ENCODE measurements at places on chromosomes 2 and 18.

GRCh38 chr2:237122214-237122666 lies 36.6 kb downstream of the COPS8 start:
- no peak for DNase-seq

GRCh38 chr2:241804326-241805229 lies 4.4 kb upstream of the NEU4 start:
- DNase-seq = no peak

GRCh38 chr2:241507430-241508239 lies 749 bp downstream of the STK25 start:
- no peak for DNase-seq

- no peak for DNase-seq
Measured at GRCh38 chr2:96203130-96204028, 5.2 kb downstream of the STARD7 start.

DNA sequence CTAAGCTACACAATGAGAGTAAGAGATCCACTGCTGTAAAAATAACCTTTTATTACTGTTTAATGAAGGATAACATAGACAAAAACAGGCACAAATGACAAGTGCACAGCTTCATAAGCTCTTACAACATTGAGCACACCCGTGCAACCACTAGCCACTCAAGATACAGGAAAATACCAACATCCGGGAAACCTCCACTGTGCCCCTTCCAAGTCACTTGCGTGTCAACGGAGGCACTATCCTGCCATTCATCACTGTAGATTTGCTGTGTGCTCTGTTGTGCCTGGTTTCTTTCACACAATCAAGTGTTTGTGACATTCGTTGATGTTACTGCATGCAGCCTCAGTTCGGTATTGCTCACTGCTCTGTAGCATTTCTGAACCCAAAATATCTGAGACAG lies 292.9 kb upstream of the MYT1L start:
- DNase-seq = no peak

GRCh38 chr2:26325851-26326250 lies 20.1 kb upstream of the SELENOI start:
- DNase-seq = no peak

- DNase-seq = no peak
Measured at GRCh38 chr2:100924122-100924519, 78.0 kb upstream of the RPL31 start.

DNA sequence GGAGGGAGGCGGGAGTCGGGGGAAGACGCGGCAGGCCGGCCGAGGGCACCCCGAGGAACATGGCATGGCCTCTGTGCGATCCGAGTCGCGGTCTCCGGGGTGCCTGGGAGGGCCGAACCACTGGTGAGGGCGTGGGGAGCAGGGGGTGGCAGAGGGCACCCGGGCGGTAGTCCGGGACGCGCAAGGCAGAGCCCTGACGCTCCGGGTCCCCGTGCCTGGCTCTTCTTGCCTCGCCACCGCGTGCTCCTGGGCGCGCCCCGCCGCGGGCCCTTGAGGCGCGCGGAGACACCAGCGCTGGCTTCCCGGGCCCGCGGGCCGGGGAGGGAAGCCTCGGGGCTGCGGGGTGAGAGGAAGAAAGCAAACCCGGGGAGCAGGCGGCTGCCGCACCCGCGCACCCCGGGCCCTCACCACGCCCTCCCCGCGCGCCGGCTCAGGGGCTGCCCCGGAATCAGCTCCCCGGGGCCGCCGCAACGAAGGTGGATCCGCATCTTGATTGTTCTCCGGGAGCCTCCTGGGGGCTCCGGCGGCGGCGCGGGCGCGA lies 4.3 kb downstream of the SOX11 start:
- no peak for DNase-seq

- DNase-seq = no peak
Measured at GRCh38 chr2:110678457-110679336, 834 bp upstream of the BUB1 start.

GRCh38 chr2:169771021-169771420 lies 27.6 kb upstream of the SSB start:
- no peak for DNase-seq

GRCh38 chr2:69253611-69254301 lies 133.3 kb downstream of the GFPT1 start:
- no peak for DNase-seq

GRCh38 chr2:48319863-48320262 lies 210.1 kb upstream of the STON1 start:
- DNase-seq = no peak

DNA sequence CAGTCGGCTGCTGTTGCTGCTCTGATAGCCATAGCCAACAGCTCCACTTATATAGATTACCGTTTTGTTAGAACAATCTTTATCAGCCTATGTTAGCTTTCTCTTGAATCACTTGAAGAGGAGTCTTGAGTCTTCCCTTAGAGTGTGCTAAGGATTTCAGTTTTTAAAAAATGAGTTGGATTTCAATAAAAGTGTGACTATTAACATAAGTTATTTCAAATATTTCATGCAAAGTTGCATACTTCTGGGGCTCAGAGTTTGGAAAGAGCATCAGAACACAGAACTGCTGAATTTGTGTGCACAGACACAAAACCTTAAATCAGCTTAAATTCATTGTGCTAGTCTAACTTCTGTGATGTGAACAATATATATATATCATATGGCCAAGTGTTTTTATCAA lies 174.7 kb downstream of the MTX2 start:
- DNase-seq = no peak

- peak; percentile 22 for DNase-seq
Measured at GRCh38 chr18:62523631-62524439, 1.0 kb downstream of the ZCCHC2 start.

- no peak for DNase-seq
Measured at GRCh38 chr2:74317701-74318100, 25.5 kb downstream of the SLC4A5 start.

DNA sequence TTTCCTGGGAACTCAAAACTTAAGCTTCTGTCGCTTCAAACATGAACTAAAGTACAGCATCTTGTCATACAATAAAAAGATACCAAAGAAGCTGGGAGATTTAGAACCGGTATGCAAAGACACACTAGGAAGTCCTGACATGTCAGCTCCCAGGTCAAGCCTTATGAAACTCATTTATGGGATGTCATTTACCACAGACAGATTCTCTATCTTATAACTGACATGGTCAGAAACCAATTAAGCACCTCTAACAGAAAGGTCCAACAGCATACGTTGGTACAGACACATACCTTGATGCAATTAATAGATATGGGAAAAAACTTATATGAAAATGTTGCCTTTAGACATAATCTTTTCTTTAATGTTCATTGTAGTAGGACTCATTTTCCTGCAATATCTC lies 169.0 kb downstream of the SRBD1 start:
- no peak for DNase-seq

DNA sequence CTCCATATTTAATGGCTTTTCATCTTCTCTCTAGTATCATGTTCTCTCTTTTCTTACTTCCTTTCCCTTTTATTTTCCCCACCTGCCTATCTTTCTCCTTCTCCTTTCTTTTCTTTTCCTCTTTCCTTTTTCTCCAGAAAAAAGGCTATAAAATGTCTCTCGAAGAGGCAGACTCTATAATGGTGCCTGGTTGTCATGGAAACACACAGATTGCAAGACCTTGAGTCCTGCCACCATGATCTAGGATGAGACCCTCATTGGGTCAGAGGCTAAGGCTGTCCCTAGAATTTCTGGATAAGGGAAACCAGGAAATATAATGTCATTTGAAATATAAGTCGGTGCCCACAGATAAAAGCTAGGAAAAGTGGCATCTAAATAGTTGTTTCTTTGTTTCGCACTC lies 36.5 kb upstream of the LHCGR start:
- DNase-seq = no peak

DNA sequence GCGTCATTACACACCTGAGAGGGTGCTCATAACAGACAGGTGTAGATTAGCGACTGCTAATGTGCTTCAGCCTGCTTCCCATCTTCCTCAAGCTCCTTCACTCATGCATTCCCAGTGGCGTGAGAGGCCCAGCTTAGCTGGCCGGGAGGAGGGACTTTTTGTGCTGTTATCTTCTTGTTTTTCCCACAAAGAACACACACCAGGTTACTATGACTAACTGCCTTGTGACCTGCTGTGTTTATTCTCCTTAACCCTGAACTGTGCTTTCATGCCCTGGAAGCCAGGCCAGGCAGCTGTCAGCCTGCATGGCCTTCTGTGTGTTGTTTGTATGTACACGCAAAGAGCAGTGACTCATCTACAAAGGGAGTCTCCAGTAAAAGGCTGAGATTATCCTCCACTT lies 143.8 kb downstream of the PIEZO2 start:
- DNase-seq = no peak

DNA sequence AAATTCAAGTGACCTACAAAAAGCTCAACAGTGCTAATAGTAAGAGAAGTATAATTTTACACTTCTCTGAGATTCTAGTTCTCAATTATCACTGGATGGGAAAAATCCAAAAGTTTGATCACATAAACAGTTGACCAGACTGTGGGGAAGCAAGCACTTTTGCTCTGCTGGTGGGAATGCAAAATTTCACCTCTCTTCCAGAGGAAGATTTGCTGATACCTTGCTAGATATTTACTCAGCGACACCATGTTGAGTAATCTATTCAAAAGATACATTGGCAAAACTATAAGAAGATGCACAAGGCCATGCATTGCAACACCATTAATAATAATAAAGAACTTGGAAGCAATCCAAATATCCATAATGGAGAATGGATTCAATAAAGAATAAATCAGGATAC lies 204.4 kb downstream of the MREG start:
- no peak for DNase-seq

GRCh38 chr2:11099122-11100065 lies 55.9 kb upstream of the SLC66A3 start:
- DNase-seq = no peak

DNA sequence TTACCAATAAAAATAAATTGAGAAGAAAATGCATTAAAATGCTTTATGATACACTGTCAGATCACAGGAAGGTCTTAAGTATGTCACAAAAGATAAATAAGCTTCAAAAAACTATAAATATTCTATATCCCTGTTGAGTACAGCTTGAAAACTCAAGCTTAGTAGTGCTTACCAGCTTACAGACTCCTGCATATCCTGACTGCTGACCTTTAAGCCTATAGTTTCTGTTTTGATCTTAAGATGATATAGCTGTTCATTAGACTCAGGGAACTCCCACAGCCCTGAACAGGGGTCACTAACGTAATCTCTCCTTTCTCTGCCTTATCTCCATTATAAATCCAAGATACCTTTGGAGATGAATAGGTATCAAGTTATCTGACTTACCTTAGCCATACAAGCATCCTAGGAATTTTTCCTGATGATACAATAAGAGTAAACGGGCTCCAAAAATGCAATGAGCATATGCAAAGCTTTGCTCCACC lies 93.7 kb upstream of the RBBP8 start:
- DNase-seq = no peak

GRCh38 chr18:54720620-54721019 lies 107.7 kb upstream of the RAB27B start:
- no peak for DNase-seq

DNA sequence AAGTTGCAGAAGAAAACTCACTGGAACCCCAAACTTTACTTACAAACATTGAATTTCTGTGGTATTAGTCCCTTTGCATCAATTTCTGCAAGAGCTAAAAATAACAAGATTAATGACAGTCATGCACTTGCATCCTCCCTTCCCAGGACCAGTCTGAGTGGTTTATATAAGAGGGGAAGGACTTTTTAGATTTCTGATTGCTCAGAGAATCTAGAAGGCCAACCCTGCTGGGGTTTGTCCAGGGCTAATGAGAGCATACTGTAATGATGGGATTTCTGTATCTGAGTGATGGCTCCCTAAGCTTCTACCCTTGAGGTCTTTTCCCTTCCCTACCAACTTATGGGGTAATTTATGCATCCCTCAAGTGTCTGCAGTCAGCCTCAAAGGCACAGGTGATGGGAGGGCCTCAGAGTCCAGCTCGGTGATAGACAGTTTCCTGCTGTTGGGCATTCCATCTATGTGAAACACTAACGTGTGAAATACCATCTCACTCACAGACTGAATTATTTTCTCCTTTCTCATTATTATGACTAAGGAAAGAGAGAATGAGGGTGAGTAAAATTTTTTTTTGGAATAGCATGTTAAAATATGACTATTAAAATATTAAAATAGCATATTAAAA lies 556.3 kb downstream of the RIT2 start:
- DNase-seq = no peak

- no peak for DNase-seq
Measured at GRCh38 chr2:104976603-104977120, 61.2 kb upstream of the MRPS9 start.

DNA sequence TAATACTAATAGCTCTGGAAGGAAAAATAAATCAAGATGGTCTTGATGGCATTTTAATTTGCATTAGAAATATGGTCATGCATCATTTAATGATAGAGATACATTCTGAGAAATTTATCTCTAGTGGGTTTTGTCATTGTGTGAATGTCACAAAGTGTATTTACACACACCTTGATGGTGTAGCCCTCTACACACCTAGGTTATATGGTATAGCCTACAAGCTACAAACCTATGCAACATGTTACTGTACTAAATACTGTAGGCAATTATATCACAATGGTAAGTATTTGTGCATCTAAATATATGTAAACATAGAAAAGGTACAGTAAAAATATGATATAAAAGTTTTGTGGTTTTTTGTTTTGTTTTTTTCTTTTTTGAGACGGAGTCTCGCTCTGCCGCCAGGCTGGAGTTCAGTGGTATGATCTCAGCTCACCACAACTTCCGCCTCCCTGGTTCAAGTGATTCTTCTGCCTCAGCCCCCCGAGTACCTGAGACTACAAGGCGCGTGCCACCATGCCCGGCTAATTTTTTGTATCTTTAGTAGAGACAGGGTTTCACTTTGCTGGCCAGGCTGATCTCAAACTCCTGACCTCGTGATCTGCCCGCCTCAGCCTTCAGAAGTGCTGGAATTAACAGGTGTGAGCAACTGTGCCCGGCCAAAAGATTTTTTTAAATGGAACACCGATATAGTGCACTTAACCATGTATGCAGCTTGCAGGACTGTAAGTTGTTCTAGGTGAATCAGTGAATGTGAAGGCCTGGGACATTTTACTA lies 83.7 kb upstream of the UBXN4 start:
- peak; percentile 41 for DNase-seq

DNA sequence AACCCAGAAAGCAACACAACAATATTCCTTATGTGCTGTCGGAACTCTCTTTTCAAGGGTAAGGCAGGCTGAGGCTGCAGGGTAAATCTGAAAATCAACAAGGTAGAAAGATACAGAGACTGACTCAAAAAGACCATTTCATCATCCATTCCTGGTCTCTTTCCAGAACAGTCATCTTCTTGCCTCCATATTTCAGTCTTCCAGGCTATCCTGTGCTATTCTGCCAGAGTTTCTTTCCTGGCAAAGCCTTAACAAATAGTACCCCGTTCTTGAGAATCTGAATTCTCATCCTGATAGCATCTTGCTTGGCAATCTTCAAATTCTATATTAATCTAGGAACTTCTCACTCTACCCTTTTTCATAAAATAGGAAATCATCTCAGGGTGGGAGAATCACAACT lies 15.5 kb downstream of the DPP10 start:
- no peak for DNase-seq

DNA sequence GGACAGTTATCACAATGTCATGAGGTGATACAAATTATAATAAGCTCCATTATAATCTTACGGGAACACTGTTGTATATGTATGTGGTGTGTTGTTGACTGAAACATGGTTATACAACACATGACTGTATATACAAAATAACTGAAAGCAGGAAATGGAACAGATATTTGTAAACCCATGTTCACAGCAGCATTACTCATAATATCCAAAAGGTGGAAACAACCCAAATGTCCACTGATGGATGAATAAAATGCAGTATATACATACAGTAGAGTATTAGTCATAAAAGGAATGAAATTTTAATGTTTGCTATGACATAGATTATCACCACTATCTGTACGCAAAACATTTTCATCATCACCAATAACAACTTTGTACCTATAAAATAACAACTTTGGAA lies 107.3 kb downstream of the USP34 start:
- no peak for DNase-seq

All from activated gamma-delta T cell treated with anti-CD3 and anti-CD28 coated beads, Interleukin-2, amount 50 U/mL, for 16 hours (primary cell).